ENCODE measurements at places on chromosomes 7 and 10.

DNA sequence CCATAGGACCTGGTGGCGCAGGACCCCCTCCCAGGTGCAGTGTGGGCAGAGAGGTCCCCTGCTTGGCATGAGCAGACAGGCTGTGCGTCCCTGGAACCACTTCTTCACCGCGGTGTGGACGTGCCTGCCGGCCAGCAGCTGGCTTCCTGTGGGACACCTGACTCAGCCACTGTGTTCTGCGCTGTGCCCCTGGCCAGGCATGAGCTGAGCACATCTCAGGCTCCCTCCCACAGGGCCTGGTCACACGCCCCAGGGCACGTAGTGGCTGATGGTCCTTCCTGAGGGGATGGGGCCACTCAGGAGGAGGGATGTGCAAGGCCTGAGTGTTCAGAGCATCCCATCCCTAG lies 3.5 kb upstream of the DEPP1 start:
- peak; percentile 81 for DNase-seq

DNA sequence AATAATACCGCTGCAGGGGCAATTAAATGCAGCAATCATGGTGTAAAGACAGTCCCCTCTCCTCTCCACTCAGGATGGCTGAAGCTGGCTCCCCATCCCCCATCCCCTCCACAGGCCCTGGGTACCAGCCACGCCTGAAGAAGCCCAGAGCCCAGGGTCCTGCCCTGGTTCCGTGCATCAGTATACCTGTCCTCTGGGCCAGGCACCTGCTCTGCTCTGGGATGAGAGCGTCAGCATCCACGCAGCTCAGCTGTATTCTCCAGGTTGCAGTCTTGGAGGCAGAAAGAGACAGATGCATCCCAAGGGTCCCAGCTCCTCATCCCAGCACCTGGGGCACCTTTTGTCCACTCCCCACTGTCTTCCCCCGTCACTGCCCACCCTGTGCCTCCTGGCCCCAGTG lies 233.8 kb downstream of the TCERG1L start:
- no peak for DNase-seq

DNA sequence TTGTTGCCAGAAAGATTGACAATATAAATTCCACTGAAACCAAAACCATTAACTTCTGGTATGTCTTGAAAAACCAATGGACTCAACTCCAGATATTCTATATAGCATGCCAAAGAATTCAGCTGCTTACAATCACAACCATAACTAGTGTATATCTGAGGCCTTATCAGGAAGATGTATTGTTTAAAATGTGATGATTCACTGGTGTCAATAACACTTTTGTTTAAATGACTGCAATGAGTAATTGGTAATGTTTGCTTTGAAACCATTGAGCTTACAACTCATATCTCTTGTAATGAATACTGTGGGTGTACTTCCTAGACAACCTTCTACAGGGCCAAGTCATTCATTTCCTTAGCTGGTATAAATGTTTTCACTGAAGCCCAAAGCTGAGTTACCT lies 727.9 kb upstream of the KCND2 start:
- no peak for DNase-seq

GRCh38 chr7:20796500-20796899 lies 9.8 kb upstream of the SP8 start:
- no peak for DNase-seq

GRCh38 chr7:131011976-131012375 lies 278.0 kb upstream of the KLF14 start:
- DNase-seq = peak; percentile 87

- DNase-seq = no peak
These were observed 268.8 kb downstream of the DYNC1I1 start for GRCh38 chr7:96041171-96041570.

- no peak for DNase-seq
These were observed 174.8 kb upstream of the ANK3 start for GRCh38 chr10:60564475-60564874.

All from myocyte (in vitro differentiated cells).